Esophagus squamous epithelium (tissue), 5 donors: ENCODE measurements at places on chromosomes 6 and 20. TPM values are rescaled to one million over a fixed set of nuclear protein-coding genes. Genes with fewer than 3 reads are reported as not detected.

The TFAP2B gene
- 4.4 TPM for total RNA-seq

GRCh38 chr6:168099201-168100010, 20.4 kb upstream of the FRMD1 start:
- no peak for DNase-seq
- H3K27ac ChIP-seq = no peak overlapping the region
- no peaks in the 10 kb centered on the region for H3K36me3 ChIP-seq
- H3K4me3 ChIP-seq = no peak overlapping the region
- peaks cover 21% of the 10 kb centered on the region for H3K27me3 ChIP-seq
- peaks cover 7% of the 10 kb centered on the region for H3K4me1 ChIP-seq

The ADGRF5 gene
- total RNA-seq = 4.9 TPM

The HNF4A gene
- total RNA-seq = not detected

DNA sequence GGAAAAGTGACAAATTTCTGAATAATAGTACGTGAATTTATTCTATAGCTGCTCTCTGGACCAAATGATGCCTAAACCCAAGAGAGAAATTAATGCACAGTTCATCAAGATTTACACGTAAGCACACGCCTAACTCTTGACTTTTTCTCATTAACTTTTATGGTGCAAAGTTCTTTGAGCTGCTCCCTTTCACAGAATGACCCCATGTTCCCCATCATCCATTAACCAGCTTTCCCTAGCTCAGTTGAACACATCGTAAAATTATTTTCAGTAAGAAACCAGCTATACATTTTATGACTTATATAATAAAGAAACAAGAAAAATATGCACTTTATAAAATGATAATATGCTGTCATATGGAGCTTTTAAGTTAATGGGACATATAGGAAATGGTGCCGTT, 54.3 kb downstream of the ID4 start:
- no peak for DNase-seq
- H3K27me3 ChIP-seq = no peaks in the 10 kb centered on the region
- H3K27ac ChIP-seq = peak overlapping the region; percentile 60
- H3K4me1 ChIP-seq = peaks cover 36% of the 10 kb centered on the region
- H3K36me3 ChIP-seq = no peaks in the 10 kb centered on the region

DNA sequence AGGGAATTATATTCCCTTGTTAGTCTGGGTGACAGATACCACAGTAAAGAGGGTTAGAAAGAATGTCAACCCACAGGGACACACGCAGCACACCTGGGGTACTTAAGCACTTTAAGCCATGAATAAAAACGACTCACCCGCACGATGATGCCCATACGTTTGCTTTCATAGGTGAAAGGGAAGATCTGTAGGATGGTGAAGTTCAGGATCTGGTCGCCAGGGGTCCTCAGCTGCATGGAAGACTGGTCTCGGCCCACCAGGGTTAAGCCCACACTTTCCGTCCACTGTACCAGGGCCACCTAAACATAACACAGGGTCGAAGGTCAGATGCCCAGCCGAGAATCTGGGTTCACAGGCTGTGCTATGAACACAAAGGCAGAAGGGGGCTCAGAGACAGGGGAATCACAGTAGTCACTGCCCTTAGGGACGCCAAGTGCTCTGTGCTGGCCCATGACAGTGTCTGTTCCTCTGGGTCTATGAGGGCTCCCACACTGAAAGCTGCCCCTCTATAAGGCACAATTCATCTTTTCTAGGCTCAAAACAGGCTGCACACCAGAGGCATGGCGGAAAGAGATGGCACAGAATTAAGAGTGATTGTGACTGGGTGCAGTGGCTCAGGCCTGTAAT, 96.8 kb upstream of the NFATC2 start:
- no peaks in the 10 kb centered on the region for H3K27me3 ChIP-seq
- no peak for DNase-seq
- H3K27ac ChIP-seq = no peak overlapping the region
- no peak overlapping the region for H3K4me3 ChIP-seq
- H3K4me1 ChIP-seq = no peaks in the 10 kb centered on the region
- H3K36me3 ChIP-seq = no peaks in the 10 kb centered on the region

DNA sequence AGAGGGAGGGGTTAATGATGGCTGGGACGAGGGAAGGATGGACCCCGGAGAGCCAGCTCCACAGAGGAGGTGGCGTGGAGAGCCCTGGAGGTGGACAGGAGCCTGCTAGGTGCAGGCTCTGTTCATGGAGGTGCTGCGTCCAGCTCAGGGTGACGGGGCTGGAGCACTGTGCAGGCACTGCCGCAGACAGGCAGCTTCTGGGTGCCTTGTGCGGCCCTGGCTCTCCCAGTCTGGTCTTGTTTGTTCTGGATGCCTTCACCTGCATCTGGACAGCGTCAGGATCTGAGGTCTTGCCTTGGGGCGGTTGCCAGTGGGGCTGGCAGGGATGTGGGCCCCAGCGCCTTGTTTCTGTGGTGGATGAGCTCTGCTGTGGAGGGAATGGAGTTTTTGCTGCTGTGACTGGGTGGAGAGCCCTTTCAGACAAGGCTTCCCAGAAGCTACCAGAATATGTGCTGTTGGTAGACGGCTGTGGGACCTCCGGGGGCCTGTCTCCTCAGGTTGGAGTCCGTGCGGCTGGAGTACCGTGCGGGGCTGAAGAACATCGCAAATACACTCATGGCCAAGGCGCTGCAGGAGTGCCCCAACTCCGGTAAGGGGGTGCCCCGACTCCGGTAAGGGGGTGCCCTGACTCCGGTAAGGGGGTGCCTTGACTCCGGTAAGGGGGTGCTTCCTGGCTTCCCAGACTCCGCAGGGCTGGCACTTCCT, 7.8 kb upstream of the C20orf204 start:
- H3K27ac ChIP-seq = no peak overlapping the region
- H3K4me3 ChIP-seq = no peak overlapping the region
- peaks cover 100% of the 10 kb centered on the region for H3K36me3 ChIP-seq
- DNase-seq = no peak
- no peaks in the 10 kb centered on the region for H3K27me3 ChIP-seq
- H3K4me1 ChIP-seq = no peaks in the 10 kb centered on the region

The PACRG gene
- not detected for total RNA-seq

GRCh38 chr6:16132909-16133308, 4.0 kb downstream of the MYLIP start:
- H3K36me3 ChIP-seq = no peaks in the 10 kb centered on the region
- no peaks in the 10 kb centered on the region for H3K27me3 ChIP-seq
- no peak for DNase-seq
- H3K27ac ChIP-seq = no peak overlapping the region
- H3K4me3 ChIP-seq = peak overlapping the region; percentile 89
- H3K4me1 ChIP-seq = peaks cover 80% of the 10 kb centered on the region

- H3K4me1 ChIP-seq = no peaks in the 10 kb centered on the region
- no peak overlapping the region for H3K27ac ChIP-seq
- no peak for DNase-seq
- no peaks in the 10 kb centered on the region for H3K27me3 ChIP-seq
Measured at GRCh38 chr20:52859156-52859876, 112.8 kb upstream of the TSHZ2 start.

DNA sequence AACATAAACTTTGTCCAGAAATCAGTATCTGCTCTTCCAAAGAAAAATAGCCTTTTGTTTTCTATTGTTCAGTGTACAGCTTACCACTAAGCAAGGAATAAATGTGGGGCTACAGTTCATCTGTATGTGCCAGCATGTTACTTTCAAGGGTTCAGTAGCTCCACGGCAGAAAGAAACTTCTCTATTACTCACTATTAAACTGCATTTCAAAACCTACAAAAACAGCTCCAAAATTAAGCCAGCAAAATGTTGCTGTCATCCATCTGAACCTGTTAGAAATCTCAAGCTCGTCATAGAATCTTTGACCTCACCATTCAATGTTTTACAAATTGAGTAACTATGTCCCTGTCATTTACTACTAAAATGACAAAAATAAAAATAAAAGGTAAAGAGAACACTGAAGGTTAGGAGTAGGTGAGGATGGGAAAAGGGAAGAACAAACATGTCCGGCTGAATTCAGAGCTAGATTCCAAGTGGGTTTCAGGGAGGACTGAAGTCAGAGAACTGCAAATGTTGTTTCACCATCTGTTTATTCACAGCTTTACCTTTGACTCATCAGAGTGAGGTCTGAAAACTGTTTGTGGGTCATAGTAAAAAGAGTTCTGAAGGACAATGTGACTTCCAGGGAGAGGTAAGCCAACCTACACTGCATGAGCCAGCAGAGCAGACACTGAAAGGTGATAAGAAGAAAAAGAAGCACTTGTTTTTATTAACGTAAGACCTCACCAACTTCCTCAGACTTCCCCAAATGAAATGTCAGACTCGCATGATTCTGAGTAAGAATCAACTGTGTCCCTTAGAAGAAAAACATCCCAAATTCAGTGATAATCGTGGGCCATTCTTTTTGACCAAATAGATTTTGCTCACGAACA, 62.0 kb downstream of the ATXN1 start:
- H3K4me1 ChIP-seq = peaks cover 20% of the 10 kb centered on the region
- H3K27me3 ChIP-seq = no peaks in the 10 kb centered on the region
- no peaks in the 10 kb centered on the region for H3K36me3 ChIP-seq
- H3K27ac ChIP-seq = peak overlapping the region; percentile 78
- no peak overlapping the region for H3K4me3 ChIP-seq
- DNase-seq = no peak

DNA sequence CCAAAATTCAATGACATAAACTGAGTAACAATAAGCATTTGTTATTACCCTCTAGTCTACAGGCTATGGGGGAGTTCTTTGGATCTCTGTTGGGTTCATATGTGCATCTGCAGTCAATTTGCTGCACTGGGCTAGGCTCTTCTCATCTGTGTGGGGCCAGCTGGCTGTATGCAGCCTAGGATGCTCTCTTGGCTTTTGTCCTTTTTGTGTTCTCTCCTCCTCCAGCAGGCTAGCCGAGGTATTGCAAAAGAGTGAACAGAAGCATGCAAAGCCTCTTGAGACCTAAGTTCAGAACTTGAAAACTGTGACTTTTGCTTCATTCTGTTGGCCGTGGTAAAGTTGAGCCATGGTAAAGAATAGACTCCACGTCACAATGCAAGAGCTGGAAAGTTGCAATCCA, 62.8 kb upstream of the FOXO3 start:
- no peaks in the 10 kb centered on the region for H3K36me3 ChIP-seq
- no peaks in the 10 kb centered on the region for H3K4me1 ChIP-seq
- no peak overlapping the region for H3K27ac ChIP-seq
- no peak for DNase-seq
- no peak overlapping the region for H3K4me3 ChIP-seq
- H3K27me3 ChIP-seq = no peaks in the 10 kb centered on the region

GRCh38 chr6:52491203-52492069, 71.3 kb downstream of the EFHC1 start:
- H3K27ac ChIP-seq = no peak overlapping the region
- H3K4me3 ChIP-seq = no peak overlapping the region

The LIME1 gene
- 12.3 TPM for total RNA-seq

DNA sequence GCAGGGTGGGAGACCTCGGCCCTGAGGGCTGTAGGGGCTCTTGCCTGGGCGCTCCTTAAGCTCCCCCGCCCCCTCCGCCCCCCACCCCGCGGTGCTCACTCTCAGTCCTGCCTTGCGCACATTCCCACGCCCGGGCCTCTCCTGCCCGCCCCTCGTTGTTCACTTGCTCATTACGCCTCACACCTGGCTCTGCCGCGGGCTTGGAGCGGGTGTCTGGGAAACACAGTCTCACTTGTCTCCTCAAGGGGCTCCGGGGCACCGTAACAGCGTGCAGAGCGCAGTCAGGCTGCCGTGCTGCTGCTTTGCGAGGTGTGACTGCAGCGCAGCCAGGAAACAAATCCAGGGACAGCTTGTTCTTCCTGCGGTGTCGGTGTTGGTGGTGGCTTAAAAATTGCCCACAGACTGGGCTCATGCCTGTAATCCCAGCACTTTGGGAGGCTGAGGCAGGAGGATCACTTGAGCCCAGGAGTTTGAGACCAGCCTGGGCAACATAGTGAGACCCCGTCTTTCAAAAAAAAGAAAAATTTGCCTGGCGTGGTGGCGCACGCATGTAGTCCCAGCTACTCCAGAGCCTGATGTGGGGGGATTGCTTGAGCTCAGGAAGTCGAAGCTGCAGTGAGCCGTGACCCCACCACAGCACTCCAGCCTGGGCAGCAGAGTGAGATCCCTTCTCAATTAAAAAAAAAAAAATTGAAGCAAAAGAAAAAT, 4.6 kb downstream of the NPBWR2 start:
- no peak overlapping the region for H3K27ac ChIP-seq
- peaks cover 16% of the 10 kb centered on the region for H3K27me3 ChIP-seq
- no peak overlapping the region for H3K4me3 ChIP-seq
- H3K36me3 ChIP-seq = no peaks in the 10 kb centered on the region
- peaks cover 5% of the 10 kb centered on the region for H3K4me1 ChIP-seq

The PRND gene
- not detected for total RNA-seq
